ENCODE measurements at places on chromosomes 5 and 9.

GRCh38 chr9:38339087-38339486 is 53.4 kb upstream of the ALDH1B1 start:
- DNase-seq: no peak

GRCh38 chr5:135207866-135208265 is 173.8 kb upstream of the PITX1 start:
- DNase-seq: no peak

DNA sequence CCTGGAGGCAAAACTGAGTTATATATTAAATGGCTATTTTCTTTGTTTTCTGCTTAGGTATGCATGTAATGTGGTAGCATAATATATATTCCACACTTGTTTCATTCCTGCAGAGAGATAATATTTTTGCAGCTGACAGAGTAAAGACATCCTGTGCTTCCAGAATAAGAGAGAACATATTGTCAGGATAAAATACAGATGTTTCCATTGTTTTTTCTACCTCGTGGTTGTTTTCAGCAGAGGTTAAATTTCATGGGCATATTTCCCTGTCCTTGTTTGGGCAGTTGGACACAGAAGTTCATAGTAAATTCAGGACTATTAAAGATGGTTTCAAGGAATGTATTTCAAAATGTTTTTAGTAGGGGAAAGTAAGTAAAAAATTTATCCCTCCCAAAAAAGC is 47.6 kb upstream of the MEGF10 start:
- DNase-seq: no peak

- no peak for DNase-seq
Observed at GRCh38 chr5:181283347-181283746, 22.4 kb upstream of the TRIM52 start.

GRCh38 chr9:89522261-89522958 is 24.5 kb upstream of the SEMA4D start:
- DNase-seq: no peak

- no peak for DNase-seq
Observed at GRCh38 chr5:124858612-124859011, 112.2 kb upstream of the ZNF608 start.

GRCh38 chr5:76709762-76710161 is 6.2 kb upstream of the F2R start:
- no peak for DNase-seq

DNA sequence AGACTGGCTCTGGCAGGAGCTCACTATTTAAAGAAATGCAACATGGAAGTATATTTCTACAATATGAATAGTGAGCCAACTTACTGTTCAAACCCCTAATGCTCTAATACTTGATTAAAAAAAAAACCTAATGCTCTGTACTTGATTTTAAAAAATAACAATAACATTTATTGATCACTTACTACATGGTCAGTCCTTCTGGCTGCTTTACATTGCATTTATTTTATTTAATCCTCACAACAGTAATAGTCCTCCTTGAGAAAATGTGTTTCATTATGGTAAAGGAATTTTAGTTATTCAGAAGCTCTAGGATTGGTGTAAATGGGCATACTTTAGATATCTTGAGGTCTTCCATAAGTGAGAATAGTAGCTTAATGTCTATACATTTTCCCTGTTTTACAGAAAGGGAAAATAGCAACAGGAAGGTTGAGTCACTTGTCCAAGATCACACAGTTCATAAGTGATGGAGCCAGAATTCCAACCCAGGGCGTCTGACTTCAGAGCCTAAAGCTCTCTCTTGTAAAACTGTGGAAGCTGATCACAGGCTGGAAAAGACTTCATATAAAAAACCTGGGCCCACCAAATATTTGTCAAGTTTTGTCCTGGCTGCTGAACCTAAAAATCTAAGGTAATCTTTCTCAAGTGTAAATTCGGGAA is 1.0 kb downstream of the STARD4 start:
- DNase-seq: no peak

DNA sequence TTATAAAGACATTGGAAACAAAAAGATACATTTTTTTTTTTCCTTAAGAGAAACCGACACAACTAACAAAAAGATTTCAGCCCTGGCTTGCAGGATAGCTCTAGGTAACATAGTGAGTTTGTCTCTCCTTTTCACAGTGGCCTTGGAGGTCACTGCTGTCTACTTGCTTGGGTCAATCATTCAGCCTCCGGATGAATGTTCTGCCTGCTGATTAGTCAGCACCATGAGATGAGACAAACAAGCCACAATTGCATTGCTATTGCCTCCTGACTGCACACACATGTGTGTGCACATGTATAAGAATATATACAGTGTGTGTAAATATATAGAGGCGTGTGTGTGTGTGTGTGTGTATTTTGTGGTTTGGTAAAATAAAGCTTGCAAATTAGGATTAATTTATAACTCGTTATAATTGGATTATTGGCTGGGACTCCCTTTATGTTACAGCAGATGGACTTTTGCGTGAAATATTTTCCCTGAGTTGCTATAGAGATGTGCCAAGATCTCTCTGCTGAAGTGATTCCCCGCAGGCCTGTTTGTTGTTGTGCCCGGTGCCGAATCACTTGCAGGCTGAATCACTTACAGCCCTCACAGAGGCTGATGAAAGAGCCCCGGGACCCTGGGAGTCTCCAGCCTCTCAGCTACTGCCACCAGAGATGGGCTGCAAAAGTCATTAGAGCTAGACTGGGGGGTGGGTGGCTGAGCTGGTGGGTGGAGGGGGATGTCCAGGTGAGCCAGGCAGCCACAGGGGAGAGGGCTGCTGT is 161.2 kb downstream of the FGF18 start:
- DNase-seq: no peak

DNA sequence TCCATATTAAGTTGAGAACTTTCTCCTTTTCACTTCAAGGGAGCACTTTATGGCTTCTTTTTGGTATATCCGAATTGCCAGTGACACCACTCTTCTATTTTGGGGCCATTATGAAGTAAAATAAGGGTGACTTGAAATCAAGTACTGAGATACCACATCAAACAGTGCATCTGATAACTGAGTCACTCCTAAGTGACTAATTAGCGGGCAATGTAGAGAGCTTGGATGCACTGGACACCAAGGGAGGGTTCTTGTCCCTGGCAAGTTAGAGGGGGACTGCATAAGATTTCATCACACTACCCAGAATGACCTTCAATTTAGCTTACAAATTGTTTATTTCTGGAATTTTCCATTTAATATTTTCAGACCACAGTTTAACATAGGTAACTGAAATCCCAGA is 813.9 kb upstream of the CDH10 start:
- no peak for DNase-seq

- no peak for DNase-seq
Observed at GRCh38 chr9:123041489-123041888, 8.0 kb downstream of the GPR21 start.

DNA sequence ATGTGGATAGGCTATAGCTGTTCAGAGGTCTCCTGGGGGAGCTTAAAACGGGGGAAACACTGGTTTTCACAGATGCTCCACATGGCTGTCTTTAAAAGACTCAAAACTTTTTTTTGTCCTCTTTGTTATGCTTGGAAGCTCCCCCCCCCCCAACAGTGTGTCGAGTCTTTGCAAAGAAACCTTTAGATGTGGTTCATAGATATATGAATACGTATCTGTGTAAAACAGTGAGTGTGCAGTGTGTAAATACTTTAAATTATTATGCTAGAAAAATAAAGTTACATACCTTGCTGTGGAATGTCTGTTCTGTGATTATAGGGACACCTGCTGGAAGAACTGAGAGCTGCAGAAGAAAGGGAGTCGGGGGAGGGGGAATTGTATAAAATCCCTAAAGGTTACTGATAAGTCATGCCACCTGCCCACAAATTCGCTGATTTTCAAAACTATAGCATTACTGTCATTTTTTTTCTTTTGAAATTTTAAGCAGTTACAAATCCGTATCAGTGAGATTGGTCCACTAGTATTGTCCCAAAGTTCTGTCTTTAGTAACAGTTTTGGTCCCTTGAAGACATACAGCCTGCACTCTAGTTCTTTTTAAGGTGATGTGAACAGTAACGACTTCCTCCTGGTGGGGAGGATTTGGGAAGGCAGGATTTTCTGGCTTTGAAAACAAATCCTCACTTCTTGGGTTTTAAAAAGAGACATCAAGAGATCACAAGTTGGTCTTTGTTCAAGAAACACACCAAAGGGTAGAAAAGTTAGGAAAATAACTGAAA is 22.9 kb downstream of the RGMB start:
- no peak for DNase-seq

DNA sequence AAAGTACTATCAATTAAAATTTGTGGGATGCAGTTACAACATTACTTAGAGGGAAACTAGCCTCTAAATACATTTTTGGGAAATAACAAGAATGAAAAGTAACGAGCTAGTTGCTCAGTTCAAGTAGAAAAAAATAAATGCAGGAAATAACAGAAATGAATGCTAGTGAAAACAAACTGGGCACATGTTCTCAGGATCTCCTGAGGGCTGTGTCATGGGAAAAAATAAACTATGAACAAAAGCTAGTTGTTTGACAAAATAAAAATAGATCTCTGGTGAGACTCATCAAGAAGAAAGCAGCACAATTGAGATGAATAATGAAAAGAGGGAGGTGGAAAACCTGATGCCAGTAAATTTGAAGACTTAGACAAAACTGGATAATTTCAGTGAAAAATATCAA is 16.3 kb downstream of the IDNK start:
- no peak for DNase-seq

DNA sequence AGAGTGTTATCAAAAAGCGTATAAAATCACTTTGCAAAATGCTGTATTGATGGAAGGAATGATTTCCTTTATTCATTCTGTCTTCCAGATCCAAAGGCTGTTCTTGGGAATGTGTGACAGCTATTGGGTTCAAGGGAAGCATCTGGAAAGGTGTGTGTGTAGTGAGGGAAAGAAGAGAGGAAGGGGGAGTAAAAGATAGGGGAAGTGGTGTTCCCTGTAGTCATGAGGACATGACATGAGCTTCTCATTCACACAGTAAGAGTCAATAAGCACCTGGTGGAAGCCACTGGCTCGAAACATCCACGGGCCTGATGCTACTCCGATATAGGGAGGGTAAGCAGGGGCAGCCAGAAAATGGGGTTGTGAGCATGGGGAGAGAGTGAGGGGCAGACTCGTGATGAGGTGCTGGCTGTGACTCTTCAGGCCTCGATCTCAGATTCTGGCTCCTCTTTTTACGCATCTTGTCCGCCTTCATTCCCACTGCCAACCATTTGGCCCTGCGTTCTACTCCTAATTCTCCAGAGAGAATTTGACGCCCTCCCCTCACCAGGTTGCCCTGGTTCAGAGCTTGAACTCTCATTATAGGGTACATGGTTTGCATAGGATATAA is 29.1 kb upstream of the HSPA9 start:
- DNase-seq: no peak

GRCh38 chr5:39462211-39462610 is 37.4 kb upstream of the DAB2 start:
- DNase-seq: no peak

DNA sequence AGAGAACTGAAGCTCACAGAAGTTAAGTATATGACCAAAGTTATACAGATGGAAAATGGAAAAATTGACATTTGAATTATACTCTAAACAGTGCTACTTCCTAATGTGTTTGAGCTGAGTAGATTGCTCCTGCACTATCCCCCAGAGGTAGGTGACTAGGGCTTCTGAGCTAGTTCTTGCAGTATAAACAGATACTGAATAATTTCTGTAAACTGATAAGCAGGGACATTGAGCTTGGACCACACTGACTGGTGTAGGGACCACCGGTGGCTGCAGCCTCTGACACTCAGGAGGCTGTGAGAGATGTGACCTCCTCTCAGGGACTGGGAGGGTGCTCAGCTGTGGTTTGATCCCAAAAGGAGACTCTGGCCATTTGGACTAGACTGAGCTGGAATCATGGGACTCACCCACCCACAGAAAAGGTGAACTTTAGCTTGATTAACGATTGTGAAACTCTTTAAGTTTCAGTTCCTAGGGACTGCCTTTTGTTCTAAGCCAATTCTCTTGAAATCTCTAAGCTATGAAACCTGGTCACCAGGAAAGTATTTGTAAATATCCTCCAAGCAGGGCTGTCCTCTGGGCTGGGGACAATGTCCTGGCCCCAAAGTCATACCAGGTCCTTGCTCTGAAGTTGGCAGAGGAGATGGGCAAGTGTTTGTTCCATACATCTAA is 291.5 kb downstream of the SEC61B start:
- DNase-seq: no peak

- no peak for DNase-seq
Observed at GRCh38 chr9:82504620-82505019, 516.0 kb downstream of the SPATA31D1 start.

- DNase-seq: no peak
Observed at GRCh38 chr5:43415935-43416802, 4.0 kb upstream of the CCL28 start.

DNA sequence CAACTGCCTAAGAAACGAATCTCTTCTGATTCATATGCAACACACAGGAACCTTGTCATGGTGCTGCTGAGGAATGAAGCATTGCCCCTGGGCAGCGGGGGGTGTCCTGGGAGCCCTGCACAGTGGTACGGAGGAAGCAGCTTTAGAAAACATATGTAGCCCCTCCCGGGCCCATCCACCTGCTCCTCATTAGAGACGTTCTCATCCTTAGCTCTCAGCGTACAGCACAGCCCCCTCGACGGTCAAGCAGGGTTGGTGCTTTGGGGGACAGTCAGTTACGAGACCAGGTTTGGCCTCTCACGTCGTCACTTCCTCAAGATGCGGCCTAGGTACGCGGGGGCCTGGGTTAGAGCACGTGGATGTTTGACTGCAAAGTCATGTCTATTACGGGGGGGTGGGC is 28.4 kb upstream of the LAMC3 start:
- DNase-seq: no peak

DNA sequence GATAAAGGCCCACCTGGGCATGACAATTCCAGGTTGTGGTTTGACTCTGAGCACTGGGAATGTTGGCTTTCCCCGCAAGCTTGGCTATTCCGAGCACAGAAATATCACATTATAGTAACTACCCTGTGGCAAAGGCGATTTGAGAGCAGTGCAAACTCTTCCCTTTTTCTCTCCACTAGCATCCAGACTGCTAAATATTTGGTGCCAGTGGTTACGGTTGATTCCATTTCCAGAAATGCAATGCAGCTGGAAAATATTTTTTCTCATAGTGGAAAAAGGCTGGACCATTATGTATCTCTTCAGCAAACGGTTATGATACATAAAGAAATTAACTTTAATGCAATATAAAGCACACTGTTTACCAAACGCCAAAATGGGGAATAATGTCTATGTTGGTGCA is 158.0 kb downstream of the ENC1 start:
- DNase-seq: no peak
